ENCODE measurements at places on chromosomes 5 and 9.

GRCh38 chr9:124257844-124258606 lies at the start of gene NEK6:
NEK6 (plus strand) TSS chr9:124257949; CDS start chr9:124301965, 44,016 bp downstream.
- no peak for DNase-seq

- DNase-seq = no peak
These were observed 27.5 kb downstream of the CORO2A start for GRCh38 chr9:98164912-98165311.

- DNase-seq = no peak
These were observed 11.6 kb downstream of the FANCC start for GRCh38 chr9:95305770-95306492.

DNA sequence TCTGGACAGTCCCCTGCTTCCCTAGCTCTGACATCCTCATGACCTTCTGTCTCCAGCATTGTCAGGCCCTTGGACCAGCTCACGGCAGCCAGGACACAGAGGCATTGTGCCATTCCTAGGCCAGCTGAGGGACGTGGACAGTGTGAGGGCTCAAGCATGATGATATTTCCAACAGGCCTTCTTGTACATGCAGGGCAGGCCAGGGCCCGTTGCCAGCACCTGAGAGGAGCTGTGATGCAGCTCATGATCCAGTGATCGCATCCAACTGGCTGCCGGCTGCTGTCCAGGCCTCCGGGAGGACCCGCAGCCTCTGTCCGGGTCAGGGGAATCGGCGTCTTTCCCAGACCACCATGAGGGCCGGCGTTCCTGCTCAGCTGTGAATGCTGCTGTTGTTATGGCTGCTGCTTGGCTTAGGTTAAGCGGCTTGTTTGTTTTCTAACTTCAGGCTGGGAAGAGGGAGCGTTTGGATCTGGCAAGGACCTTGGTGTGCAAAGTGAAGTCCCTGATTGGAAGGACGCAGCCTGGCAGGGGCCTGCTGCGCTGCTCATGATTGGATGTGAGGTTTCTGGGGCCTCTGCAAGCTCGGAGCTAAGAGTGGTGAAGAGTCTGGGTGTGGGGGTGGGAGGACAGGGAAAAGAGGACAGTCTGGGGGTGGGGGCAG lies 53.8 kb downstream of the PDZD2 start:
- no peak for DNase-seq

- DNase-seq = no peak
These were observed 232.6 kb upstream of the ADAMTS16 start for GRCh38 chr5:4907571-4907970.

GRCh38 chr5:156481741-156482140 lies 154.8 kb downstream of the SGCD start:
- DNase-seq = no peak

DNA sequence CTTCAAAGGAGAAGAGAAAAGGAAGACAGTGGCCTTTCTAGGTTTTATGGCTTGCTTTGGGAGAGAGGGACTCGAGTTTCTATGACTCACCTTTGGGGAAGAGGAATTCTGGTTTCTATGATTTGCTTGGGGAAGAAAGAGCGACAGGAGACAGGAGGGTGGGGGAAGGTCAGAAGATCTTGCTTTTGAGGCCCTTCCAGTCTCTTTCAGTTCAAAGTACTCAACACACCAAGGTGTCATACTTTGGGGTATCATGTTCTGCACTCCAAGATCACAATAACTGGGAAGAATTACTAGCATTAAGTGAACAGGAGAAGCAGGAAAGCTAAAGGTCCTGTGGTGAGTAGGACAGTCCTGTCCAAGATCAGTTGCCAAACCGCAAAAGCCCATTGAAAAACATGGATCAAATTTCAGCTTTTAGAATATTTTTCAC lies 324.5 kb downstream of the ARHGEF28 start:
- DNase-seq = no peak

GRCh38 chr5:128315671-128316070 lies 222.4 kb downstream of the FBN2 start:
- no peak for DNase-seq

- no peak for DNase-seq
These were observed 37.0 kb downstream of the B4GALT1 start for GRCh38 chr9:33129886-33130881.

- no peak for DNase-seq
These were observed 930 bp downstream of the SARDH start for GRCh38 chr9:133737071-133737773.

- no peak for DNase-seq
These were observed 56.9 kb upstream of the RASA1 start for GRCh38 chr5:87210743-87211142.

GRCh38 chr9:33458444-33458843 lies 11.1 kb upstream of the AQP3 start:
- DNase-seq = peak; percentile 26

- peak; percentile 13 for DNase-seq
These were observed 767 bp downstream of the RALGPS1 start for GRCh38 chr9:126915281-126915816.

GRCh38 chr5:87169300-87169991 lies 98.2 kb upstream of the RASA1 start:
- DNase-seq = no peak

DNA sequence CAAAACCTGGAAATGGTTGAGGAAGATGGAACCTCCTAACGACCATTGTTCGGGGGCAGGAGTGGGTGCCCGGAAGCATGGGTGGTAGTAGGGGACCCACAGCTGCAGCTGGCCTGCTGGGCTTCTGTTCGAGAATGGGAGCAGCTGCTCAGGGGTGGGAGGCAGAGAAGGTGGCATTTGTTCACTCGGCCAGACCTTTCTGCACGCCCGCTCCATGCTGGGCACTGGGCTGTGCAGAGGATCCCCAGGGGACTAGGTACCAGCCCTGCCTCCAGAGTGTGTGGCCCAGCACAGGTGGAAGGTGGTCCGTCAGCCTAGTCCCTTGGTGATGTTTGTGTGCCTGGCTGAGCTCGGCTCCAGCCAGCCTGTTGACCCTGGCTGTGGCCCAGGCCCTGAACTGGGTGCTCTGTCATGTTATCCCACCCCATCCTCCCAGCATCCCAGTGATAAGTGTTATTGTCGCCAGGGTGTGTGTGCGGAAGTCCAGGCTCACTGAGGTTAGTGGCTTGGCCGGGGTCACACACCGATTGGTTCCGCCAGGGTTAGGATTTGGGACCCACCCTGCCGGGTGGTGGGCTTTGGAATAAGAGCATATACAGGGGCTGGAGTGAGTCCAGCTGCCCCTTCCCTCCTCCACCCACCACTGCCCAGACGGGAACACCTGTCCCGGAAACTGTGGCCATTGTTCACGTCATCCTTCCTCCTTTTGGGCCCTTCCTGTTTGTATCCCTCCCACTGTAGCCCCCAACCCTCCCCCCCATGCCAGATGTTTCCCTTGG lies 4.8 kb downstream of the N4BP3 start:
- no peak for DNase-seq

DNA sequence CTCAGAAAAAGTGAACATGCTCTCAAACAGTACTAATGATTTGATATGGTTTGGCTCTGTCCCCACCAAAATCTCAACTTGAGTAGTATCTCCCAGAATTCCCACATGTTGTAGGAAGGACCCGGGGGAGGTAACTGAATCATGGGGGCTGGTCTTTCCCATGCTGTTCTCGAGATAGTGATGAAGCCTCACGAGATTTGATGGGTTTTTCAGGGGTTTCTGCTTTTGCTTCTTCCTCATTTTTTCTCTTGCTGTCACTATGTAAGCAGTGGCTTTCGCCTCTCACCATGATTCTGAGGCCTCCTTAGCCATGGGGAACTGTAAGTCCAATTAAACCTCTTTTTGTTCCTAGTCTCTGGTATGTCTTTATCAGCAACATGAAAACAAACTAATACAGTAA lies 401.3 kb downstream of the BNC2 start:
- DNase-seq = no peak

DNA sequence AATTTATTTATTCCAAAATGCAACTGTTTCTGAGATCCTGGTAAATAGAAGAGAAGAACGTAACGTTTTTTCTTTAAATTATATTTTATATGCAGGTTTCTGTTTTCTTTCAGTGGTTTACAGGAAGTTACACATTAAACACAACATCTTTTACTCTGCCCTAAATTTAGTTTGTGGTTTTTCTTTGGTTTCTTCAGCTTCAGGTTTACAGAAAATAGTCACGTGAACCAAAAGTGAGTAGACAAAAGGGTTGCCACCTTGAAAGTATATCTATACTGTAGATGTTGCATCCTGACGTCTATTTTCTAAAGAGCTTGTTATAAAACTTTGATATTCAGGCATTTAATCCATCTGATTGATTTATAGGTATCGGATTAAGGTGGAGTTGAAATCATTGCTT lies 1236.6 kb downstream of the MAT2B start:
- no peak for DNase-seq

DNA sequence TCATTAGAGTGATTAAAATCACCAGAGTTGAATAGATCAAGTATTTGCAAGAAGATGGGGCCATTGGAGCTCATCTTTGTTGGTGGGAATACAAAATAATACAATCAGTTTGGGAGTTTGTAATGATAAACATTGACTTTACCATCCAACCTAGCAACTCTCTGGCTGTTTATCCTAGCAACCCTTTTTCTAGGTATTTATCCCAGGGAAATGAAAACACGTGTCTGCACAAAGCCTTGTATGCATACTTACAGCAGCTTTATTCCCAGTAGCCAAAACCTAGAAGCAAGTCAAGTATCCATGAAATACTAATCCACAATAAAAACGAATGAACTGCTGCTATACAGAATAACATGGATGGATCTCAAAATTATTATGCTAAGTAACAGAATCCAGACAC lies 152.7 kb upstream of the DAB2 start:
- DNase-seq = no peak

- no peak for DNase-seq
These were observed 89.9 kb upstream of the MPDZ start for GRCh38 chr9:13369431-13369830.

DNA sequence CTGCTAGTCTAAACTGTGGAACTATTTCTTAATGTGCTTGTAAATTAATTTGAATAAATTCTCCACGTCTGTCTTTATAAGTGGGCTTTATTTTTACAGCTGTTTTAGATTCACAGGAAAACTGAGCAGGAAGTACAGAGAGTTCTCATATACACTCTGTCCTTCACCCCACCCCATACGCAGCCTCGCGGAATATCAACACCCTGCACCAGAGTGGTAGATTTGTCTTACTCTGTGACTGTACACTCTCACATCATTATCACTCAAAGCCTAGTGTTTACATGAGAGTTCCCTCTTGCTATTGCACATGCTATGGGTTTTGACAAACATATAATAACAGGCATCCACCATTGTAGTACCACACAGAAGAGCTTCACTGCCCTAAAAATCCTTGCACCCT lies 179.7 kb upstream of the DAB2 start:
- no peak for DNase-seq

DNA sequence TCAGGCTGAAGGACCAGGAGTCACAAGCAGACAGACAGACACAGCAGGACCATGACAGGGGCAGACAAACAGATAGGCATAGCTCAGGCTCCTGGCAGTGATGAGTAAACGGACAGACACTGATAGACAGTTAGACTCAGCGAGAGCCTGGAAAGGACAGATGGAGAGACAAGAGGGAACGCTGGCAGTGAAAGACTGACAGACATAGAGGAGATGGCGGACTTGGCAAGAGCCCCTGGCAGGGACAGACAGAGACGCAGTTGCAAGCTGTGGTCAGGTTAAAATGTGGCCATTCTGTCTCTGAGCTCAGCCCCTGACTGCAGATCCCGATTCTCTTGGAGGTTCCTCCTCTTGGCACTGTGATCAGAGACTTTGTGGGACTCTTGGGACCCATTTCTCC lies 13.6 kb downstream of the CSF2 start:
- no peak for DNase-seq

DNA sequence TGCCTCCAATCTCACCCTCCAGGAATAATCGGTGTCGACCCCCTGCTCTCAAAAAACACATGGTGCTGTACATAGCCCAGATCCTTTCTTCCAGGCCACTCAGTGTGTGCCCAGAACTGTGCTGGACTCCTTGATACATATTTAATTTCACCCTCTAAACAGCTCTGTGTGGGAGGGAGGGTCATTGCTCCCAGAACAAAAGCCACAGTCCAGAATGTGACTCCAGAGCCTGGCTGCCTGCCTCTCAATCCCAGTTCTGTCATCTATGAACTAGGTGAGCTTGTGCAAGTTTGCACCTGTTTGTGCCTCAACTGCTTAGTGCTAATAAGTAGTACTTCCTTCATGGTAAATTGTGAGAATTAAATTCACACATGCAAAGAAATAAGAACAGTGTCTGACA lies 93.1 kb downstream of the GABBR2 start:
- DNase-seq = no peak

DNA sequence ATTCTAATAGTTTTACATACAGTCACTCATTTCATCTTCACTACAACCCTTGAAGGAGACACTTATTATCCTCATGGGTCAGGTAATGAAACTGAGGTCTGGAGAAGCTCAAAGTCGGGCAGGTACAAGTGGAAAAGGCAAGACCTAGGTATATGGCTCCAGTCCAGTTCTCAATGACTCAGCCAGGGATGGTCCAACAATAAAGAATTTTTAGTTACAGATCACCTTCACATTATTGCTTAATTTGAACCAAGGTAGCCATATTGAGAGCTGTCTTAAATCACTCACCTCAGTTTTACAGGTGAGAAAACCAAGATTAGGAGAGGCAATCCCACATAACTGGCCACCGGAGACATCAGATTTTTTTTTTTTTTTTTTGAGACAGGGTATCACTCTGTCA lies 55.4 kb downstream of the PTPN3 start:
- DNase-seq = no peak

GRCh38 chr5:76960004-76960625 lies 7.3 kb downstream of the CRHBP start:
- no peak for DNase-seq

DNA sequence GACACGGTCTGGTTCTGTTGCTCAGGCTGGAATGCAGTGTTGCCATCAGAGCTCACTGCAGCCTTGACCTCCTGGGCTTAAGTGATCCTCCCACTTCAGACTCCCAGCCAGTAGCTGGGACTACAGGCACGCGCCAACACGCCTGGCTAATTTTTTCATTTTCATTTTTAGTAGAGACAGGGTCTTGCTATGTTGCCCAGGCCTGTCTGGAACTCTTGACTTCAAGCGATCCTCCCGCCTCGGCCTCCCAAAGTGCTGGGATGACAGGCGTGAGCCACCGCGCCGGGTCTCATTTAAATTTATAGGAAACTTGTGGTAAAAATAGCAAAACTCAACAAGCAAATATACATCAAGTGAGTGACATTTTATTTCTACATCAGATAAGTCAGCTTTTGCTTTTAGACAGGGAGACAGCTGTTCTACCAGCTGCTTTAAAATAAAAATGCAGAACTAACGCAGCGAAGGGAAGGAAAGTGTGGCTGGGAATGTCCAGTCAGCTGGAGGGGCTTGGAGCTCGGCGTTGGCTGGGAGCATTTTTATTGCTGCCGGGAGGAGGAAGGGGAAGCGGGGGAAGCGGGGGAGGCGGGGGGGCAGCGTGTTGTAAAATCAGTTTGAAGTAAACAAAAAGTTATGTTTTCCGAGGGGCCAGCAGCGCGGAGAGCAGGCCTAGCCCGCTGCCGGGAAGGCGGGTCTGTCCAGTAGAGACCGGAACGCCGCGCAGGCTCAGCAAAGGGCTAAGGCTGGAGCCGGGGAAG lies 707 bp upstream of the ZFYVE16 start:
- DNase-seq = no peak
